ENCODE measurements at places on chromosomes 16 and 17.

DNA sequence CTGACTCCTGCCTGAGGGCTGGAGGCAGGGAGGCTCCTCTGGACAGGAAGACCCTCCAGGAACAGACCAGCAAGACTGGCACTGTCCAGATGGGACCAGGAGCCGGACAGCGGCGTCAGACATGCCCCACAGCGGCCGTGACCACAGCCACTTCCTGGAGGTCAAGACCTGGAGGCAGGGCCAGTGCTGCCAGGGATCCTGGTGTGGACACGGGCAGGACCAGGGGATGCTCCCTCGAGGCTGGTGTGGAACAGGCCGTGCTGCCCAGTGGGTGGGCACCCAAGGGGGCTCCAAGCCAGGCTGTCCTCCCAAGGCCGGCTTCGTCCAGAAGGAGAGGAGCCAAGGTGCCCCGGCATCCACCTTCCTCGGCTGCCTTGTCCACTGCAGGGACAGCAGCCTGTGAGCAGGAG lies 4.5 kb upstream of the CCDC57 start:
- DNase-seq: no peak

GRCh38 chr17:4896332-4897197 lies 2.8 kb upstream of the C17orf107 start:
- no peak for DNase-seq

DNA sequence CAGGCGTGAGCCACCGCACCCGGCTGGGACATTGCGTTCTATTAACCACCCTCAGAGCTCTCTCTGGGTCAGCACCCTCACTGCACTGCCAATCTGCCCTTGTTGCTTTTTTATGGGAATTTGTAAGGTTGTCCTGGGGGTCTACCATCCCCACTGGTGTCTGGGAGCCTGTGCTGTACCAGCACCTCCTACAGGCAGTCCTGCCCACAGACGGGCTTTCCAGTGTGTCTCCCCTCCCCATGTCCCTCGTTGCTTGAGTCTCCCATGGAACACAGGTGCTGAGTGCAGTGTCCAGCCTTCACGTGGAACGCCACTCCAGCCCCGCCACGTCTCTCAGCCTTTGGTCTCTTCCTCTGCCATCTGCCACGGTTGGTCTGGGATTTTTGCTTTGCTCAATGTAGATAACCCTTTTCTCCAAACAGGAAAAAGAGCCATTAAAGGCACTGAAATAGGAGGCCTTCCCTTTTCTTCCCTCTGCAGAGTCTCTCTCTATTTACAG lies 68.0 kb upstream of the CBX4 start:
- DNase-seq: no peak

DNA sequence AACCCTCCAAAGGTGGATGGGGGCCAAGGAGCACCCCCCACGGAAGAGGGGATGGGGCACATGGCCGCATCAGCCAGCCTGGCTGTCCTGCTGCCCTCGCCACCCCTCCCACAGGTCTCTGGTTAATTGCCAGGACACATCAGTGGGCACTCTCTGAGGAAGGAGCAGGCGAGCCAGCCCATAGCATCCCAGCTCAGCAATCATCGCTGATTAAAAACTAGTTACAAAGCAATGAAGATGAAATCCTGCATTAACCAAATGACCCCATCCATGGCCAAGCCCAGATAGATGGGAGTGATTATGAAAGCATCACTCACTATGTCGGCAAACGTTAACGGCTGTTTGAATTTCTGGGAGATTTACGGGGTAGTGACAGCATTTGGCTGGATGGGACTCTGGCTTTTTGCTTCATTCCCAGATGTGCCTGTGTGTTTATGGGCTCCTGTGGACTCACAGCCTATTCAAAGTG lies 45.3 kb downstream of the CCDC182 start:
- no peak for DNase-seq

DNA sequence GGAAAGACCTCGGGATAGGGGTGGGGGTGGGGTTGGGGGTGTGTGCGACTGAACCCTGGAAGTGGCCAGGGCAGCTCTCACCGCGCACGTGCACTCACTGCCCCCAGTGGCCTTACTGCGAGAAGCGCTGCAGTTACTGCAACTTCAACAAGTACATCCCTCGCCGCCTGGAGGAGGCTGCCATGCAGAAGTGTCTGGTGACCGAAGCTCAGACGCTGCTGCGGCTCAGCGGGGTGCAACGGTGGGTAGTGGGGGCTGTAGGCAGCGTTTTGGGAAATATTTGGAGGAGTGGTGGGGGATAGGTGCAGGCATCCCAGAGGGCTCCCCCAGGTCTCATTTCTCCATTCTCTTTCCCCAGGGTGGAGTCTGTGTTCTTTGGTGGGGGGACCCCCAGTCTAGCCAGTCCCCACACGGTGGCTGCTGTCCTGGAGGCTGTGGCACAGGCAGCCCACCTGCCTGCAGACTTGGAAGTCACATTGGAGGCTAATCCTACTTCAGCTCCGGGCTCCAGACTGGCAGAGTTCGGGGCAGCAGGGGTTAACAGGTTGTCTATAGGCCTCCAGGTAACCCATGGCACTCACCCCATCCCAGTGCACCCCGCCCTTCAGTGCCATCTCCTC lies 972 bp downstream of the RSAD1 start:
- DNase-seq: peak; percentile 84

GRCh38 chr16:84502075-84502474 lies 2.4 kb downstream of the MEAK7 start:
- no peak for DNase-seq

- no peak for DNase-seq
These were observed 25.0 kb upstream of the MAPK3 start for GRCh38 chr16:30147843-30148510.

DNA sequence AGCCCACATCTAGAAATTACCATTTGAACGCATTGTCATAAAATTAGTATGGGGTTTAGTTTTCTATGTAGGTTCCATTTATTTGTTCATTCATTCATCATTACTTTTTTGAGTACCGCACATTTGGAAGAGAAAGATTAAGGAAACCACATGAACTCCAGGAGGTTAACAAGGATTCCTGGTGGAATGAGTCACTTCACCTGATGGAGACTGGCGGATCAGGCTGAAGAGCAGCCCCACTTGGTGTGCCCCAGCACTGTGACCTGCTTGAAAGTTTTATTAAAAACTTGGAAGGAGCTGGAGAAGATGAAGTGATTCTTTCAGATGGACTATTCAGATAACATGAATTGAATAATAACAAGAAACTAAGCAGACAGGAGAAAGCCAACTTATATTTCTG lies 293.6 kb upstream of the CDH11 start:
- no peak for DNase-seq

DNA sequence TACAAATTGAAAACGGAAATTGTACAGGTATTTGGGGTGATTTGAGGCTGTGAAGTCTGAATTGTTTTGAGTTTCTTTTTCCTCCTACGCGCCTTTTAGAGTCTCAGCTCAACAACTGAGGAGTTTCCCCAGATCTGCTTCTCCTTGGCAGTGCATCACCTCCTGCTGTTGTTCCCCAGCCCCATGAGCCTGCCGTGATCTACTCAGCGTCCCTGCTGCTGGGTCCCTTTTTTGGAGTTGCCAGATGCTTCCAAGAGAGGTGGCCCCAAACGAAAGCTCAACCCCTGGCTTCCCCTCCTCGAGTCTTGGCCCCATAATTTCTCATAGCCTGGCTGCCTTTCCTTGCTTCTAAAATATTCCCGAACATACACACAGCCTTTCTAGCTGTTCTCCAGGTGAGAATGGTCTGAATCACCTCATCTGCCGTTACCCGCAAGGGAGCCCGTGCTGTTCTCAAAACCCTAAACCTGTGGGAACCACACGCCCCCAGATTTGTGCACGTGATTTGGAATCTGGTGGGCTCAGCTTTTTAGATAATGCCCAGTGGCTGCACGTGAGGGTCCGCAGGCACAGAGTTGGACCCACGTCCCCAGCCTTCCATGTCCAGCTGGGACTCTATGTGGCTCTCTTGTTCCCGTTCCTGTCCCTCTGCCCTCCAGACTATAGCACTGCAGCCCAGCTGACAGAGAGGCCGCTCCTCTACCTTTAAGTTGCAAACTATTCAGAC lies 179.1 kb upstream of the CHMP6 start:
- no peak for DNase-seq

DNA sequence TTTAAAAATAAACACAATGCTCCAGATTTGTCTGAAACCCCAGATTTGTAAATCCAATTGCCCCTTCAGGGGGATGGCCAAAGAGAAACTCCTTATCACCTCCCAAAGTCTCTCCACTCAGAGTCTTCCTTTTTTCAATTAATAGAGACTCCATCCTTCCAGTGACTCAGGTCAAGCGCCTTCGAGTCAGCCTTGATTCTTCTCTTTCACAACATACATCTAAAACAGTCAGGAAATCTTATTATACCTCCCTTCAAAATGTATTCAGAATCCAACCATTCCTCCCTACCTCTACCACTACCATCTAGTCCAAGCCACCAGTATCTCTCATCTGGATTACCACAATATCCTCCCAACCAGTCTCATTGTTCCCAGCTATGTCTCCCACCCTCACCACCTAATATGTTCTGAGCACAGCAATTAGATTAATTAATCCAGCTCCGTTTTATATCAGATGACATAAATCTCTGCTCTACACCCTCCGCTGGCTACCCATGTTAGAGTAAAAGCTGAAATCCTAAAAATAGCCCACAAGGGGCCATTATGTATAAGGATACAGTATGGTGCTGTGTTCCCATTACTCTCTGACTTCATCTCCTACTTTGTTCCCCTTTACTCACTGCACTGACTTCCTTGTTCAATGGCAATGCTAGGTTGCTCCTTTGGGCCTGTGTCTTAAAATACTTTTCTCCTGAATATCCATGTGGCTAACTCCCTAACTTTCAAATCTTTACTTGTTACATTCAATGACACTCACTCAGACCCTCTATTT lies 11.8 kb downstream of the SIAH1 start:
- DNase-seq: no peak

DNA sequence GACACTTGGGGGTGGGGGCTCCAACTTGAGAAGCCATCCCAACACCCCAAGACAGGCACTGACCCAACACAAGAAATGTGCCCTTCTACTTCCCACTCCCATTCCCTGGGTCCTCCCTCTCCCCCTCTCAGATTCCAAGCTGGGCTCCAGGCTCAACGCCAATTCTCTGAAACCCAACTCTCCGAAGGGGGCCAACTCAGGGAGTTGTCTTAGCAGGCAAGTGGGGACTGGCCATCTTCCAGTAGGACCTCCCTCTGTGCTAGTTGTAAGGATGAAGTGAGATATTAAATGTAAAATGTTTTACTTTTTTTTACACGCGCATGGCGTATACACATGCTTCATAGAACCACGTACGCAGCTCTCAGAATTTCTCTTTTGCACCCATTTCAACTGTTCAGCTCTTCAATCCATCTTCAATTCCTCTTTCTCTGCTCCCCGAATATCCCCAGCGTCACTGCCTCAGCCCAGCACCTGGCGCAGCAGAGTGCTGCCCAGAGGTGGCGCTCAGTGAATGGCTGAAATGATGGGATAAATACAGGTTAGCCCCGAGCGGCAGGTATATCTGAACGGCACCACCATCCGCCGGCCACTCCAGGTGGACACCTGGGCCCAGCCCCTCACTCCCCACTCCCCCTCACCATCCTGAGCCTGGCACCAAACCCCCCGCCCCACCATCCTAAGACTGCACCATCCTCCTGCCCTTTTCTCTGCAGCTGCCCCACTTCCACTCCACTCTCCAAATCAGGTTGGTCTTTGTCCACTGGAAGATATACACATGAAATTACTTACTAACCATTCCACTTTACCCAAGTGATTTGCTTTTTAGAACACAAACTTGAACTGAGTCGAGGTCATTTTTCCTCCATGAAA lies 43.9 kb upstream of the TNRC6C start:
- DNase-seq: no peak

DNA sequence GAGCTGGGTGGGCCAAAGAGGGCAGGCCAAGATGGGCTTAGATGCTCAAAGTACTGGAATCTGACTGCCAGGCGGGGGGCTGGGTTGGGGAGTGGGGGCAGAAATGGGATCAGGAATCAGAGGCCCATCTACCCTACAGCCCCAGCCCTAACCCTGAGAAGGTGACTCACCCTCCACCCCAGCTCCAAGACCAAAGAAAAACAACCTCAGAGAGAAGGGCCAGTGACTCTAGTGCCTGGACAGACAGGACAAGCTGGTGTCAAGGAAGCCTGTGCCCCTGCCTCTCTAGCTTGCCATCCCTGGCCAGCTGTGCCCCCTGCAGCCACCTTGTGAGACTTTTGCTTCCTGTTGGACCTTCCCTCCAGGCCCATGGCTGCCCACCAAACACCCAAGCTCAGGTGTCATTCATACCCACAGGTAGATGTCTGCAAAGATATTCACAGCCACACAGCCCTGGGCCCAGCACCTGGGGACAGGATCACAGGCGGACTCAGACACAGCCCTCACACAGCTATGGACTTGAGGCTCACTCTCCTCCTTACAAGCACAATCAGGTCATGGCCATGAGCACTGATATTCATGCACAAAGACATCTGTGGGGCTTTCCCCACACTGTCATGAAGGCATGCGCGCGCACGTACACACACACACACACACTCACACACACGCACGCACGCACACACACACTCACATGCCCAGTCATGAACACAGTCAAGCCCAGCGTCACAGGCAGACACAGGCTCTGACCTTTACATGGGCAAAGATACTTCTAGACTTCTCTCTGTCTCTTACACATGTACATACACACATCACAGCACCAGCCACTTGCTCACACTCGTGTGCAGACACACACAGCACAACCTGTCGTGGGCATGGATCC lies 2.8 kb downstream of the WNT3 start:
- no peak for DNase-seq

GRCh38 chr16:84117494-84117843 lies 727 bp upstream of the MBTPS1 start:
- peak; percentile 36 for DNase-seq

DNA sequence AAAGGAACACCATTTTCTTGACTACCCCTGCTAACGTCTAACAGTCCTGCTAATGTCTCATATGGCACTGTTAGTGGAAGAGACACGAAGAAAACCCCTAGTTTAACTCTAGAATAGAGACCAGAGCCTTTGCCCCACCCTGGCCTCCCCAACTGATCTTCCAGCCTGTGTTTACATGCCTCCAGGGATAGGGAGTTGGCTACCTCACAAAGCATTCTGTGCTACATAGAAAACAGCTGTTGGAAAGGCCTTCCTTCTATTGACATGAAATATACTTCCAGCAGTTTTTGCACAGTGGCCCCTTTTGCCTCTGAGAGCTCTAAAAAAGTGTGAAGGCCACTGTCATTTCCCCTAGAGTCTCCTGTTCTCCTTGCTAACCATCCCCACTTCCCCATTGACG lies 73.1 kb downstream of the ASIC2 start:
- no peak for DNase-seq

DNA sequence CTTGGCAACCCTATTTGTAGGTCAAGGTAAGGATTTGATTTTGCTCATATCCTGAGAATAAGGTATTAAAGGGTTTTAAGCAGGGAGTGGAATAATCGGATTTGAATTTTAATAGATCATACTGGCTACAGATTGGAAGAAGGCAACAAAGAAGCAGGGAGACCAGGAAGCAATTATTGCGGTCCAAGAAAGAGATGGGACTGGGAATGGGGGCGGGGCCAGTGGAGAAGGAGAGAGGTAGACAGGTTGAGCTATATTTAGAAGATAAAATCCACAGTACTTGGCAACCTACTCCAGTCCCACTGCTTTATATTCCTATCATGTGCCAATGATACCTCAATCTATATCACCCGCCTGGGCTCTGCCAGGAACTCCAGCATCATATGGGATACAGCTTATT lies 5.8 kb upstream of the NOL11 start:
- DNase-seq: no peak

GRCh38 chr16:52825892-52826291 lies 226.8 kb downstream of the CHD9NB start:
- DNase-seq: no peak

- DNase-seq: peak; percentile 64
These were observed 22.5 kb downstream of the HSBP1 start for GRCh38 chr16:83830091-83830768.

GRCh38 chr17:1059131-1059795 lies 62.3 kb downstream of the TIMM22 start:
- no peak for DNase-seq

GRCh38 chr17:48729335-48730239 lies 1.0 kb upstream of the HOXB13 start:
- DNase-seq: no peak

Measured in K562 (cell line).